ENCODE measurements at places on chromosomes 5 and 9. TPM values are rescaled to one million over a fixed set of nuclear protein-coding genes. Genes with fewer than 3 reads are reported as not detected.

Gene IL9
- total RNA-seq: 0.51 TPM

Gene CCL28
- 11.1 TPM for total RNA-seq

Gene GNA14
- not detected for total RNA-seq

Gene FIBCD1
- total RNA-seq: not detected

Gene IFNA2
- not detected for total RNA-seq

Gene LAMC3
- 0.02 TPM for total RNA-seq

Gene SOX30
- 0.12 TPM for total RNA-seq

Gene NIPBL
- total RNA-seq: 70.0 TPM

Gene CARTPT
- total RNA-seq: not detected

Gene SPATA31A3
- not detected for total RNA-seq

Gene PCDH1
- not detected for total RNA-seq

Gene FSD1L
- total RNA-seq: 5.2 TPM

Gene CCNJL
- not detected for total RNA-seq

Gene GPR151
- total RNA-seq: not detected

Gene TMEM171
- not detected for total RNA-seq

Gene MYORG
- total RNA-seq: 1.2 TPM

Gene SQSTM1
- total RNA-seq: 274 TPM

Gene NTNG2
- total RNA-seq: 10.1 TPM

Gene FOXD4L4
- total RNA-seq: 0.20 TPM

Gene PLAC8L1
- total RNA-seq: 0.96 TPM

Gene FRMD3
- 0.54 TPM for total RNA-seq

Gene NR5A1
- not detected for total RNA-seq

Gene CDX1
- not detected for total RNA-seq

Gene GFI1B
- not detected for total RNA-seq

Gene C9orf153
- 0.54 TPM for total RNA-seq

Gene TMC1
- 0.27 TPM for total RNA-seq

All from T-helper 1 cell treated with Interleukin-12 subunit alpha and Interleukin-12 subunit beta and Interleukin-4 antibody, amounts not matched to agents 30 ng/mL and 1 ng/mL, for 36 hours (primary cell).